ENCODE measurements at places on chromosomes 12 and 14. TPM values are rescaled to one million over a fixed set of nuclear protein-coding genes. Genes with fewer than 3 reads are reported as not detected.

DNA sequence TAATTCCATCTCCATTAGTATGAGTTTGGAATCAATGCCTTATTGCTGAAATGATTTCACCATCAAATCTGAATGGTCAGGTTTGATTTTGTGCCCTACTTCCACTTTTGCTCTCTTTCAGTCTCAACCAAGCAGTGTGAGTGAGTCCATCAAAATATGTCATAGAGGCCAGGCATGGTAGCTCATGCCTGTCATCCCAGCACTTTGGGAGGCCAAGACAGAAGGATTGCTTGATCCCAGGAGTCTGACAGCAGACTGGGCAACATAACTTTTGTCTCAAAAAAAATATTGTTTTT, 22.0 kb upstream of the HSP90B1 start:
- no peaks in the 10 kb centered on the region for H3K27me3 ChIP-seq
- H3K27ac ChIP-seq = no peak overlapping the region
- H3K4me1 ChIP-seq = no peaks in the 10 kb centered on the region
- no peak for DNase-seq
- H3K36me3 ChIP-seq = no peaks in the 10 kb centered on the region
- H3K4me3 ChIP-seq = no peak overlapping the region

The FOXM1 gene
- 0.23 TPM for total RNA-seq

- no peak overlapping the region for H3K4me3 ChIP-seq
- H3K36me3 ChIP-seq = no peaks in the 10 kb centered on the region
- no peaks in the 10 kb centered on the region for H3K27me3 ChIP-seq
- H3K27ac ChIP-seq = no peak overlapping the region
- no peaks in the 10 kb centered on the region for H3K4me1 ChIP-seq
- no peak for DNase-seq
Observed at GRCh38 chr14:62003701-62004100, 241.5 kb downstream of the SNAPC1 start.

- no peak for DNase-seq
- H3K27ac ChIP-seq = no peak overlapping the region
- H3K4me1 ChIP-seq = no peaks in the 10 kb centered on the region
- no peaks in the 10 kb centered on the region for H3K27me3 ChIP-seq
- no peaks in the 10 kb centered on the region for H3K36me3 ChIP-seq
- no peak overlapping the region for H3K4me3 ChIP-seq
Observed at GRCh38 chr12:109836916-109837315, 3.7 kb upstream of the TRPV4 start.

GRCh38 chr12:121181181-121181580, 28.7 kb upstream of the P2RX4 start:
- no peaks in the 10 kb centered on the region for H3K4me1 ChIP-seq
- no peaks in the 10 kb centered on the region for H3K27me3 ChIP-seq
- no peak overlapping the region for H3K4me3 ChIP-seq
- DNase-seq = no peak
- no peak overlapping the region for H3K27ac ChIP-seq

- no peaks in the 10 kb centered on the region for H3K36me3 ChIP-seq
- no peak overlapping the region for H3K4me3 ChIP-seq
- no peak for DNase-seq
- no peaks in the 10 kb centered on the region for H3K4me1 ChIP-seq
Observed at GRCh38 chr14:105589161-105589925, 63.0 kb downstream of the TMEM121 start.

- H3K27me3 ChIP-seq = no peaks in the 10 kb centered on the region
- H3K36me3 ChIP-seq = no peaks in the 10 kb centered on the region
- H3K4me3 ChIP-seq = no peak overlapping the region
- no peak for DNase-seq
- H3K4me1 ChIP-seq = no peaks in the 10 kb centered on the region
- H3K27ac ChIP-seq = no peak overlapping the region
Observed at GRCh38 chr14:100822013-100822412, 3.9 kb upstream of the MEG3 start.

DNA sequence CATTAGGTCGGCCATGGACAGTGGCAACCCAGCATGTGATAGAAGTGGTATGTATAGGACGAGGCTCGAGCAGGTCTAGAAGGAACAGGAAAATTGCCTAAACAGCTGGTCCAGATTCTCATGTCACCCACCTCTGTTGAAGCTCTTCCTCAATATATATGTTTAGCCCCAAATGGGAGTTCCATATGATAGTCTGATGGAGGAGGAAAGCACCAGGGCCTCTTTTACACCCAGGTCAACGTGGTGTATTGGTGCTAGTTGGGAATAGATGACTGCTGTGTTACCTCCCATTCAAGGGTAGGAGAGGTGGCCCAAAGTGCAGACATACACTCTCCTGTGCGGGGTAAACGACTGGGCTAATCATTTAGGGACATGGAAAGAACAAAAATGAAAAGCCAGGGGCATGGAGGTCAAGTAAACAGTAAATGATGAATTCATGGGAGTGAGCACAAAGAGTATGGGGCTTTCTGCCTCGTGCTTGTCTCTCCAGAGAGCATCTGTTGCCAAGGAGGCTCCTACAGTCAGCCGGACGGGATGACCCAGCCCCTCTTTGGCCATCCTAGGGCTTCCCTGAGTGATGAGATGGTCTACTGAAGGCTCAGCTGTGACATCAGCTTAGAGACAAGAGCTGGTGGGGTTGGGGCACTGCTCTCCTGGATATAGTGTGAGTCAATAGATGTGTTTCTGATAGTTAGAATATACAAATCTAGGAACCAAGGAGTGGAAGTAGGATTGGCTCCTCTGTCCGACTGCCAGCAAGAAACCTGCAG, 5.5 kb upstream of the PRIMA1 start:
- H3K27ac ChIP-seq = no peak overlapping the region
- H3K27me3 ChIP-seq = no peaks in the 10 kb centered on the region
- no peak overlapping the region for H3K4me3 ChIP-seq
- no peak for DNase-seq

- H3K4me1 ChIP-seq = no peaks in the 10 kb centered on the region
- no peak for DNase-seq
- H3K4me3 ChIP-seq = no peak overlapping the region
- no peaks in the 10 kb centered on the region for H3K27me3 ChIP-seq
- H3K36me3 ChIP-seq = no peaks in the 10 kb centered on the region
- H3K27ac ChIP-seq = no peak overlapping the region
Observed at GRCh38 chr12:73798523-73798922, 739.1 kb upstream of the ATXN7L3B start.

- no peaks in the 10 kb centered on the region for H3K36me3 ChIP-seq
- H3K27ac ChIP-seq = no peak overlapping the region
- H3K4me1 ChIP-seq = no peaks in the 10 kb centered on the region
- no peaks in the 10 kb centered on the region for H3K27me3 ChIP-seq
- DNase-seq = no peak
Observed at GRCh38 chr12:16716928-16717327, 111.0 kb upstream of the LMO3 start.

The CHD8 gene
- total RNA-seq = 21.7 TPM

DNA sequence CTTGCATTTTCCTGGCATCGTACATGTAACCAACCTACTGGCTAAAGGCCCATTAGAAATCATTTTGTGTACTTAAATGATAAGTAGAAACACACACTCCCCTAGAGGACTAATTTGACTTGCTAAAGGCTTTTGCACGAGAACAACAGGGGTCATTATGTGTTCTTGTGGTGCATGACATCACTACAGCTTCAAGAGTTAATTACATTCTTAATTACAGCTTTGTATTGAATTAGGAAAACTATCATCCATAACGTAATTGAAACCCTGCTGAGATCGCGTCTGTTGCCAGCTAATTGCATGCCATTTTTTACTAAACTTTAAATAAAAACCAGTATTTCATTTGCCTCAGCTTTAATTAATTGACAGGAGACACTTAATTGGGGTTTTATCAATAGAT, 51.4 kb downstream of the TMEM132C start:
- no peaks in the 10 kb centered on the region for H3K36me3 ChIP-seq
- peaks cover 7% of the 10 kb centered on the region for H3K27me3 ChIP-seq
- no peak overlapping the region for H3K27ac ChIP-seq
- H3K4me3 ChIP-seq = no peak overlapping the region
- DNase-seq = no peak

The AICDA gene
- total RNA-seq = not detected

DNA sequence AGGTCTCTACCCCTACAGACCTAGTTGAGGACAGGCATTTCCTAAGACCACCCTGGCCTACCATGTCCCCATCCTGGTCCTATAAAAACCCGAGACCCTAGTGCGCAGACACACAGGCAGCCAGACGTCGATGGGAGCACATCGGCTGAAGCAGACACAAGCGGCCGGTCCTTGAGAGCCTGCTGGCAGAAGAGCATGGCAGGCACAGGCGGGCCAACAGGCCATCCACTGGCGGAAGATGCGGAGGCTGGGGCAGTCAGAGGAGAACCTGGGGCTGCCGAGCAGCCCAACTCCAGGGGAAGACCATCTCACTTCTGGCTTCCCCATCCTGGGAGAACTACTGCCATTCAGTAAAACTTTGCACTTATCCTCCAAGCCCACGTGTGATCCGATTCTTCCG, 396.8 kb downstream of the AEBP2 start:
- DNase-seq = peak; percentile 39
- H3K27me3 ChIP-seq = no peaks in the 10 kb centered on the region
- H3K36me3 ChIP-seq = no peaks in the 10 kb centered on the region
- H3K4me1 ChIP-seq = no peaks in the 10 kb centered on the region

- no peak overlapping the region for H3K27ac ChIP-seq
- no peak for DNase-seq
- H3K36me3 ChIP-seq = no peaks in the 10 kb centered on the region
- H3K4me3 ChIP-seq = no peak overlapping the region
- H3K27me3 ChIP-seq = no peaks in the 10 kb centered on the region
Observed at GRCh38 chr12:115870021-115870420, 407.5 kb downstream of the MED13L start.

GRCh38 chr14:68772761-68773381, 20.0 kb downstream of the ZFP36L1 start:
- H3K4me1 ChIP-seq = no peaks in the 10 kb centered on the region
- no peak overlapping the region for H3K4me3 ChIP-seq
- no peak overlapping the region for H3K27ac ChIP-seq
- DNase-seq = no peak

The DLK1 gene
- 28.7 TPM for total RNA-seq

- no peak within 1 kb of the TSS for H3K27ac ChIP-seq
- DNase-seq = no peak
- no peaks in the 10 kb centered on the region for H3K36me3 ChIP-seq
- no peak within 1 kb of the TSS for H3K4me3 ChIP-seq
Observed at GRCh38 chr12:52600941-52601481, at the start of gene KRT72. KRT72 (minus strand) TSS chr12:52601463; CDS start chr12:52601452, 11 bp downstream.

- no peaks in the 10 kb centered on the region for H3K36me3 ChIP-seq
- H3K4me3 ChIP-seq = no peak overlapping the region
- H3K27ac ChIP-seq = no peak overlapping the region
- no peak for DNase-seq
Observed at GRCh38 chr12:111276146-111276545, 92.7 kb downstream of the PHETA1 start.

DNA sequence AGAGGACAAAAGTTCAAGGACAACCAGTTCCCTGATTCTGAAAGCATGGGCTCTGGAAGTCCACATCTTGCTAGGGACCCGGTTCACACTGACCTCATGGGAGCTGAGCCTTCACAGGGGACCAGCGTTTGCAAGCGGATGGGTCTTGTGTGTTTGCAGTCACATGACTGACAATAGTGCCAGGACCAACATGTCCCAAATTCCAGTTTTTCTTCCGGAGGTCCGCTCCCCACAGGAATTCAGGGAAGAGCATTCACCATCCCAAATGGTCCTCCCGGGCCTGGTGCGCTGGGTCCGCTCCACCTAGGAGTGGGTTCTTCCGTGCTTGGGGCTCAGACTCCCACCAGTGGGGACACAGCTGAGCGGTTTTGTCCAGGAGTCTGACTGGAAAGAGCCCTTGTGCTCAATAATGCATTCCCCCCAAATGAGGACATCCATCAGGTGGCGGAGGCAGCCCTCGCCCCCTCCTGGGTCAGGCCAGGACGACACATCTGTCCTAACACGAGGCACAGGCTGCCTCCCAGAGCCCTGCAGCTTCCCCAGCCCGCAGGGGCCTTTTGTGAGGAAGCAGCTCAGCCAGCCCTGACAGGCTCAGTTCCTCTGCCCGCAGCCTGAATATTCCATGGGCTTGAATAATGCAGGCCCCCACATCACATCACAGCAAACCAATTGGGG, 91.8 kb upstream of the BCL11B start:
- H3K4me1 ChIP-seq = no peaks in the 10 kb centered on the region
- no peaks in the 10 kb centered on the region for H3K27me3 ChIP-seq
- H3K27ac ChIP-seq = no peak overlapping the region

Measured in pancreas (tissue), 10 donors.